ENCODE measurements at places on chromosomes 6 and 20.

- DNase-seq, result peak; percentile 50
Observed at GRCh38 chr6:73695619-73696421, at the start of gene CD109. Gene CD109 (plus strand): TSS chr6:73696203. CDS start chr6:73696216, 13 bp downstream.

DNA sequence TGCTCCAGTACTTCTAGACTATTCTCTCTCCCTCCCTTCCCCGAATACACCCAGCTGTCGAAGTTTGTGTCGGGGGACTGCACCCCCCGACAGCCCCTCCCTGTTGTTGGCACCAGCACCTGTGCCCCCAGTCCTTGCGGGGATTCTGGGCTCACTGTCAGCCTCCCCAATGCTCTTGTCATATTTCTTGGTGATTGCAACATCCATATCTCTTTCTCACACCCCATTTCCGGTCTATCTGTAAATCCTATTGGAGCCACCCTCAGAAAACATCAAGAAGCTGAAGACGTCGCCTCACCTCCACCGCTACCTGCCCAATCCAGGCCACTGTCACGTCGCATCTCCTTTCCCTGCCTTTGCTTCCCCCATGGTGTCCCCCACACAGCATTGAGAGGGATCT, 32.6 kb upstream of the VSTM2L start:
- no peak for DNase-seq

GRCh38 chr20:15396900-15397299, 1059.5 kb upstream of the FLRT3 start:
- no peak for DNase-seq

GRCh38 chr6:101290346-101290745, 103.2 kb upstream of the GRIK2 start:
- DNase-seq, result no peak

DNA sequence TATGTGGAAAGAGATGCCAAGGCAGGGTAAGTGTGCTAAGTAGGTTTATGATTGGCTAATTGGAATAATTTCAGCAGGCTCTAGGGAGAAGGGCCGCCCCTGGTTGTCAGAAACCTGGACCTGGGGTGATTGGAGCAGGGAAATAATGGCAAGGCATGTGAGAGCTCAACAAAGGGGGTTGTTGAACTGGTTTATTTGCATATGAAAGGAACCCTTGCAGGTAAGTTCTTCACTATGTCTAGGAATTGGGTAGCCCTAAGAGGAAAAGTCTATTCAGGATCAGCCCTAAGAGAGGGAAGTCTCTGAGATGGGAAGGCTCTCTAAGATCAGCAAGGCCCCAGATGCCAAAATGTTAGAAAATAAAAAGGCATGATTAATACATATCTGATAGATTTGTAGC, 175.4 kb upstream of the PRND start:
- no peak for DNase-seq

DNA sequence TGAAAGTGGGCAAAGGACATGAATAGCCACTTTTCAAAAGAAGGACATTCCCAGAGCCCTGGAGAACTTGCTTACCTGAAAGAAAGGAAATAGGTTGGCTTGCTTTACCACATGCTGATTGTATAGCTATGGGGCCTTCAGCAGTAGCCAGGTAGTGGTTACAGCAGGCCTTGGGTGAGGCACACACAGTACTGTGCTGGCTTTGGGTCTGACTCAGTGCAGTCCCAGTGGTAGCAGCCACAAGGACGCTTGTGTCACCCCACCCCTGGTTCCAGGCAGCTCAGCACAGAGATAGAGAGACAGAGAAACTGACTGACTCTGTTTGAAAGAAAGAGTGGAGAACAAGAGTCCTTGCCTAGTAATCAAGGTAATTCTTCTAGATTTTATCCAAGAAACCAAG, 201.0 kb upstream of the EYS start:
- DNase-seq, result no peak

GRCh38 chr20:15064741-15065140, 727.3 kb upstream of the FLRT3 start:
- no peak for DNase-seq

GRCh38 chr20:40232273-40232672, 456.8 kb downstream of the MAFB start:
- no peak for DNase-seq

DNA sequence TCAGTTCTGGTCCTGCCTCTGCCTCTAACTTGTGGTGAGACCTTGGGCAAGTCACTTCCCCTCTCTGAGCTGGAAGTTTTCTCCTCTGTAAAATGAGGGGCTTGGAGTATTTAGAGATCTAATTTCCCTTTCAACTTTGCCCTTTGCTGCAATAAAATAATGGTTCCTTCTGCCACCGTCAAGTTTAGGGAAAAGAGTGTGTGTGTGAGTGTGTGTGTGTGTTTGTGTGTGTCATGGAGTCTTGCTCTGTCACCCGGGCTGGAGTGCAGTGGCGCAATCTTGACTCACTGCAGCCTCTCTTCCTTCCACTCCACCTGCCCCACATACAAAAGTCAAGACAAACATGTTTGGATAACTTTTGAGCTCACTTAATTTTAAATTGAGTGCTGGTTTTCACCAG, 39.2 kb upstream of the PIM1 start:
- DNase-seq, result no peak

GRCh38 chr6:139686308-139686707, 311.9 kb upstream of the CITED2 start:
- DNase-seq, result no peak

- DNase-seq, result no peak
Observed at GRCh38 chr6:15596186-15596896, 66.5 kb downstream of the DTNBP1 start.

- DNase-seq, result no peak
Observed at GRCh38 chr6:30508890-30509736, 19.8 kb downstream of the HLA-E start.

DNA sequence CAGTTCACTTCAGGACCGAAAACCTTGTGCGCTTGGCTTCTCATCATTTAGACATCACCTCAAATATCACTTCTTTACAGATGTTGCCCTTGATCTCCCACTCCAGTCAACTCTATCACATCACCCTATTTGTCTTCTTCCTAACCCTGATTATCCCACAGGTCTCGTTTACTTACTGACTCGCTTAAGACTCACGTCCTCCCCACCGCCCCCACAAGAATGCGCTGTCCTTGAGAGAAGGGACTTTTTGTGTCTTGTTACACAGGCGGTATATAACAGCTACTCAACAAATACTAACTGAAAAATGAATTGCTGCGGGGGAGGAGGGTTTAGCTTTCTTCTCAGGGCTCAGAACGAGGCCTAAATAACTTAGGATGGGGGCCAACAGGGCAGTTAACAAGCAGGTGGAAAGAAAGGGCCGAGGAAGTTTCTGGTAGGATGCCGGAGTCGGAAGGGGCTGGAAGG, 527 bp downstream of the TOMM34 start:
- DNase-seq, result peak; percentile 49

- no peak for DNase-seq
Observed at GRCh38 chr20:61331543-61331942, 79.5 kb downstream of the CDH4 start.

DNA sequence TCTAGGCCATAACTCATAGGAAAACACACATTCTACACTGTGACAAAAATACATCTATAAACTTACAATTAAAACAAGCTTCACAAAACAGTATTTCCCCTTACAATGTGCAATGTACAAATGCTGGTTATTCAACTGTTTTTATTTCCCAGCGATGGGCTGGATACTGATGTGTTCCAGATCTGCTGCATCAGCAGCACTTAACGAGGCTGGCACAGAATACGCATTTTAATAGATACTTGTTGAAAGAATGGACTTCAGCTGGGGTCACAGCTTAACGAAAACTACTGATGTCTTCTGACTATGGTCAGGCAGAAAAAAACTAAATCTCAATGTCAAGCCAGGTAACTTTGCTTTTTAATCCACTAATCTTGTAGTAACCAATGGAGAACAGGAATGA, 70.9 kb downstream of the B4GALT5 start:
- DNase-seq, result no peak

GRCh38 chr20:57738484-57738883, 28.7 kb upstream of the PMEPA1 start:
- no peak for DNase-seq

DNA sequence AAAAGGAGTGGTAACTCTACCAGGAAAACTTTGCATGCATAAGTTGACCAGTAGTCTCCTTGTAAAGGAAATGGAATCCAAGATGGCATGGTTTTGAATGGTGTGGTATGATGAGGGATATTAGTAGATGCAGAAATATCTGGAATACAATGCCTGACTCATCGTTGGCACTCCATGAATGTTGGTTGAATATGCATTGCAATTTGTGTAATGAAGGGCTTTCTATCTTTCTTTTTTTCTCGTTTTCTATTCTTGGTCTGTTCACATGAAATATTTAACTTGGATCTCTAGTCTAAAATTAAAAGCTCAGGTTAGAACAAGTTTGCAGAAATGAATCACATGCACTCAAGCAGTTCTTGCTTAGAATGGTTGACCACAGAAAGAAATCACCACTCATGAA, 277.3 kb upstream of the PRND start:
- no peak for DNase-seq

DNA sequence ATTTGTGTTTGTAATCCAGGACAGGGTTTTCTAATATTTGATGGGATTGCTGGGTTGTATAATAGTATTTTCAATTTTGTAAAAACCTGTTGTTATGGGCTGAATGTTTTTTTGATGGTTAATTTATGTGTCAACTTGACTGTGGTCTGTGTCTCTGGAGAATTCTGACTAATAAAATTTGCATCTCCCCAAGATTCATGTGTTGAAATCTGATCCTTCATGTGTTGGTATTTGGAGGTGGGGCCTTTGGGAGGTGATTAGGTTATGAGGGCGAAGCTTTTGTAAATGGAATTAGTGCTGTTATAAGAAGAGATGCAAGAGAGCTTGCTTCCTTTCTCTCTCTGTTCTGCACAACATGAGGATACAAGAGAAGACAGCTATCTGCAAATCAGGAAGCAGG, 48.7 kb upstream of the SAMD5 start:
- DNase-seq, result no peak

- DNase-seq, result no peak
Observed at GRCh38 chr6:75183099-75183541, 22.7 kb downstream of the COL12A1 start.

DNA sequence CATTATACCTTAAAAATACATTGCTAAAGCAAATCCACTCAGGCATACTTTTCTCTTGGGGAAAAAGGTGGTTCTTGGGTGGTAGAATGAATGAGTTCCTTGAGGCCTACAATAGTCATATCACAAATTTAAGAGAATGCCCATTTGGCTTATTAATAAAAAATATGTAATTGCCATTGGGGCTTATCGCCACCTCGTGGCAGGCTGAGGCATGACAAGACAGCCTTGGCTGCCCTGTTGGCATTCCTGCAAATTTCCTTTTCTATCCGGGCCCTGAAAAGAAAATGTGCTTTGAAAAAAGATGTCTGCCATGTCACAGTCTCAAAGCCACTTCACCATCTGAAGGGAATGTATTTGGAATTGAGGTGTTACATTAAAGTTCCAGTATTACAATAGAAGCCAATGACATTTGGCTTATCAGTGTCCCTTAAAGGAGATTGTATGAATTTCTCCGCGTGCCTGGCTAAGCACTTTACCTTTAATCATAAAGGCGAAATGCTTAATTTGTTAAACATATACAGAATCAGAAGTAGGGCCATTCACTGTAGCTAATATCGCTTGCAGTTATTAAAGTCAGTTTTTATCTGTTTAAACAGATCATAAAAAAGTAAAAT, 188.3 kb upstream of the ZFP64 start:
- peak; percentile 13 for DNase-seq

DNA sequence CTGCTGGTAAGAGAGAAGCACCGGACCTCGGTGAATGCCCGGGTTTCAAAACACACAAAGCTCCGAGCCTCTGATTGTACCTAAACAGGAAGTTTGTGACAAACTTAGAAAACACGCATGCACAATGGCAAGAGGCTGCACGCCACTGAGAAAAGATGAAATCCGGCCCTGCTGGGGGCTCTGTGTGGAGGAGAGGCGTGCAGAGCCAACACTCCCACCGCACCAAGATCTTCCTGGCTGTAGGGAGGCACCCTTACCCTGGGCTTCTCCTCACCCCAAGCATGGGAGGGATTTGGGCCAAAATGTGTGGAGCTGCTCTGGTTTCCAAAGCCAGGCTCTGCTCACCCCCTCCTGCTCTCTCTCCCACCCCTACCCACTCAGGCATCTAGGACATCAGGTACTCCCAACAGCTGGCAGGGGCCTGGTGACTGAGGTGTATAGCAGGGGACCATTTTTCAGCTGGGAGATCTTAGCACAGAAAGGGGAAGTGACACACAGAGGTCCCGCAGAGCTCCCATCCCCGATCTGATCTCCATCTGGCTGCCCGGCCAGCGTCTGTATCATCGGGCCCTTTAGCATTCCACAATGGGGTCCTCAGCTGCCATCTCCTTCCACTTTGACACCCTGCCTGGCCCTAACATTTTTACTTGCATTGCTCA, 84.2 kb downstream of the TRERF1 start:
- DNase-seq, result no peak

DNA sequence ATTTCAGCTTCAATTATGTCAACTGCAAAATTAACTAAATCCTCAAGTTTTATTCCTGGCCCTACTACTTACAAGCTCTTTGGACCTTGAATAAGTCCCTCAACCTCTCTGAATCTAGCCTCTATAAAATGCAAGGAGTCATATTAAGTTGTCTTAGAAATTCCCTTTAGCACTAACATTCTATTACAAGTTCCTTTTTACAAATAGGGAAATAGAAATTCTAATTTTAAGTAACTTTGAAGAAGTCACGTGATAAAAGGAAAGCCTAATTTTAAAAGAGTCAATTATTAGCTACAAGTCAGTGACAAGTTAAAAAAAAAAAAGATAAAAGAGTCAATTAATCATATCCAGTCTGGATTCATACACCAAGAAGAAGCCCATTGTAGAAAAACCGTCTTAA, 24.6 kb upstream of the GTF3C6 start:
- DNase-seq, result no peak

GRCh38 chr6:158322724-158323560, 10.7 kb downstream of the TULP4 start:
- DNase-seq, result no peak

DNA sequence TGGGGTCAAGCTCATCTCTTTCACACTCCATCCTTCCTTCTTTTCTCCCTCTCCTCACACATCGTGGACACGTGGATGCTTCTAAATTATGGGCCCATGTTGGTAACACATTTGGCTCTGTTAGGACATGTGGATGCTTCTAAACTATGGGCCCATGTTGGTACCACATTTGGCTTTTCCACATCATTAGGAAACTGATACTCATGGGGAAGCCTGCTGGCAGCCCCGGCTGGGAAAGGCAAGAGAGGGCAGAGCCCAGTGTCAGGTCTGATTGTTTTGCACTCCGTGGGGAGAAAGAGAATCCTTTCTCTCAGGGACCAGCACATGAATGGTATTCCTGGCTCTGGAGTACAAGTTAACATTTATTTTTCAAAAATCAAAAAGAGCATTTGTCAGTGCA, 4.0 kb upstream of the CST1 start:
- no peak for DNase-seq

GRCh38 chr6:63491119-63491518, 81.2 kb upstream of the LOC128125822 start:
- DNase-seq, result no peak
